Ovary (tissue), 10 donors: ENCODE measurements at places on chromosomes 2 and 18.
A peak's percentile ranks its signal among the peaks of the same experiment; 100 is the strongest.

- no peak for DNase-seq
Observed at GRCh38 chr18:39523281-39523680, 1957.7 kb upstream of the CELF4 start.

DNA sequence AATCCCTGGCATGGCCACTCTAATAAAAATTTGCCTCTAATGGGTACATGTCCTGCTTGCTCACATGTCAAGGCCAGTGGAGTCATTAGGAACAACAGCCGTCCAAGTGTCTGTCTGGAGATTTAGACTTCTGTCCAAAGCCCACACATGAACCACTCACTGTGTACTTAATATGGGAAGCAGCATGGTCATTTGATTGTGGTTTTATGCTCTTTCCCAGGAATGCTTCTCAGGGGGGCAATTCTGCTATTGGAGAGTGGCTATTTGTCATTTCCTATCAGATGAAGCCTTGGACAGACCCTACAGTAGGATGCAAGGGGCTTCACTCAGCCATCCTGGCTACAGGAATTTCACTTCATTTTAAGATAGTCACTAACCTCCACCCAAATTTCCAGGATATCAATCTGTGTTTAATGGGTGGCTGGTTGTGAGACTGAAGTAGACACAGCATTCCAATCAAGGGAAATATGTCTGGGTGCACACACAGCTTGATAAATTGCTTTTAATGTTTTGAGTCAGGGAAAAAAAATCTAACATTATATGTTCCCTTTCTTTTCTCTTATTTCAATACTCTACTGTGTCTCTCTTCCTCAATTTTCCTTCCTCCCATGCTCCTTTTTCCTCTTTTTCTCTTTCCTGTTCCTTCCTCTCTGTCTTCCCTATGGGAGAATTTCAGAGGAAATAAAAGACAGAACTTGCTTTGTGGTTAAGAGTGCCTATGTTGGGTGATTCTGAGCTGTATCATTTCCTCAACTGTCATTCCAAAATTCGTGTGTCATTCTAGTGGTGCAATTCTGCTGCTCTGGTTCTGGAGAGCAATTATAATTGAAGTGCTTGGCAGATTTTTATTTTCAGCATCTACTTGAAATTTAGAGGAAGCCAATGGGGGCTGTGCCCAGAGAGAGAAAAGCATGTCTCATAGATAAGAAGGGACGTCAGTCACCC, 320.1 kb downstream of the OSR1 start:
- DNase-seq: no peak

DNA sequence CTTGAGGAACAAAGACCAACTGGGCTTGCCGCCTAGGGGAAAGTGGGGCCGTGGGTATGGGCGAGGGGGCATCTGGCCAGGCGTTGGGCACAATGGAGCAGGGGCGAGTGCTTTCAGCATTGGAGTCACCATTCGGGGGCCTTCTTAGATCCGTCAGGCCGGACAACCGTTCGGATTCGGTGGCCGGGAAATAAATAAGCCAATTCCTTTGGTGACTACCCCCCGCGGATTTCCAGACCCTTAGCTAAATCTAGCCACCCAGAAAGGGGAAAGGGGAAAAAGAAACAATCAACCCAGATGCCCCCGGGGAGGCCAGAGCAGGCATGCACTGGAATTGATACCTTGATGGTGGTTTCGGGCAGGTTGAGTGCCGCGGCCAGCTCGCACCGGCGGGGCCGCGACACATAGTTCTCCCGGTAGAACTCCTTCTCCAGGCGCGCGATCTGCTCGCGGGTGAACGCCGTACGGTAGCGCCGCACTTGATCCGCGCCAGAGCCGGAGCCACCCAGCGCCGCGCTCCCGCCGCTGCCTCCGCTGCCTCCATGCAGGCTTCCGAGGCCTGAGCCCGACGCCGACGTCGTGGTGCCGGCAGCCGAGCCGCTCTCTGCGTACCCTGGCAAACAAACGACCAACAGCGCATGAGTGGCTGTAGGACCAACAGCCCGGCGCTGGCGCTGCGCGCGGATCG, 1.8 kb downstream of the EVX2 start:
- DNase-seq: no peak

DNA sequence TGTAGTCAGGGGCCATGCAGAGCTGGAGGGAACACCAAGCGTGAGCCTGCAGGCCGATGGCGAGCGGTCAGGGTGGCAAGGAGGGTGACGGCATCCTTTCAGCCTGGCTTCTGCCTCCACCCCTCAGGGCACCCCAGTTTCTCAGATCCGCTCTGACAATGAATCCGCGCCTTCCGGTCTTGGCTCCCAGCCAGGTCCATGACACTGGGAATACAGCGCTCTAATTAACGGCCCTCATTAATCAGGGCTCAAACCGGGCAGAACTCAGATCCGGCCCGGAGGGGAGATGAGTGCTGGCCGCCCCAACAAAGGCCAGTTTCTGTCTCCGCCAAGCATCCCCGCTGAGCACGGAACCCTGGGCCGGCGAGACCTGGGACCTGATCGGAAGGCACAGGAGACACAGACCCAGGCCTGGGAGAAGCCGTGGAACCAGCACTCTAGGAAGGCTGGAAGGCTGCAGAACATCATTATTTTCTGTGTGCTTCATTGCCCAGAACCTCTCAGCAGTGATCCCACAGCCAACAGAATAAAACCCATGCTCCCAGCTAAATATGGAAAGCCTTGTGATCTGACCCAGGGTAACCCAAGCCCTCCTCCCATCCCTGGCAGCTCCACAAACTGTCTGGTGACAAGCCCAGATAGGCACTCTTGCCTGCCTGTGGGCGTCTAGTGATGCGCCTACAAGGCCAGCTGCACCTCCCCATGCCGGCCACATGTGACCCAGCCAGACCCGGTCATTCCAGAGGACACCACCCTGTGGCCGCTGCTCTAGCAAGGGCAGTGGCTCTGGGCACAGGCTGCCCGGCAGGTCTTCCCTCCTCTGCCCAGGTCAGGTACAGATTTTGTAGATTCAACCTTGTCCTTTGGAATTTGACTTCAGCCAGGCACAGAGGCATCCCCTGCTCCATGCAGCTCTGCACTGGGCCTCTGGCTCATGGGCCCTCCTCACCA, 438.7 kb upstream of the MYT1L start:
- DNase-seq: no peak

DNA sequence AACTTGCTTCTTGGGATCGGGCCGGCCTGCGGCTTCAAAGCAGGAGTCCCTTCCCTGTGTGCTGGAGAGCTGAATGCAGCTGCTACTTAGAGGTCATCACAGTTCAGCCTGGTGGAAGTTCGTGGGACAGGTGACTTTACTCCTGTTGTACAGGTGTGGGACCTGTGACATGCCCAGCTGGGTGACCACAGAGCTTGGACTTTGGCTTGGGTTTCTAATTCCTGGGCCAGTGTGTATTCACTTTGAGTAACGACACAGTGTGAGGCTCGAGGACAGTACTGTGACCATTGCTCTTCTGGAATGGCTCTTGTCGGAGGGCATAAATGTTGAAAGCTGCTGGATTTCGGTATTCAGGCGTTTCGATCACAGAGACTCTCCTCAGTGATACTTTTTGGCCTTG, 114.5 kb downstream of the STPG4 start:
- DNase-seq: no peak

DNA sequence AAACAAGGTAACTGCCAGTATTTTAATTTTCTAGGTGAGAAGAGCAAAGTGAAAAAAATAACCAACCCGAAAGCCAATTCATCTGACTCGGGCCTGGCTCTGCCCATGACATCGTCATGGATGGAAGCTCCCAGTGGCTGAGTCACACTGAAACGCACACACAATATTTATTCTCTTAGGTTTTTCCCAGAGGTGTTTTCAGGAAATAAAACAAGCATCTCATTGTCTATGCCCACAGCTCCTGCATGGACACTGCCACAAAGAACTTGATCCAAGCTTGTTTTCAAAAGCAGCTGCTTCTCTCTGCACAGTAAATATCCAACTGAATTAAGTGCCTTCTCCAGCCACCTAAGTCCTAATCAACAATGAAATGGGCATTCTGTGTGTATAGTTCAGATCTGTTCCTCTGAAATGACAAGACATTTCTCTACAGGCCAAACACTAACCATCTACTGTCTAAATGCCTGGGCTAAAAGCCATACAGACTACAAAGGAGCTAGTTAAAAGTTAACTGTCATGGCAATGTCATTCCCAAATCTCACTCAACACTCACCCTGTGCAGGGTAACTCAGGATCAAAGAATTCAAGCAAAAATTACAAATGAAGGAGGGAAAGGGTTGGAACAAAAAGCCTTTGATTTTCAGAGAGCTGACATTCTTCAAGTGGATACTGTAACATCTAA, 62.9 kb downstream of the RPL31 start:
- no peak for DNase-seq

DNA sequence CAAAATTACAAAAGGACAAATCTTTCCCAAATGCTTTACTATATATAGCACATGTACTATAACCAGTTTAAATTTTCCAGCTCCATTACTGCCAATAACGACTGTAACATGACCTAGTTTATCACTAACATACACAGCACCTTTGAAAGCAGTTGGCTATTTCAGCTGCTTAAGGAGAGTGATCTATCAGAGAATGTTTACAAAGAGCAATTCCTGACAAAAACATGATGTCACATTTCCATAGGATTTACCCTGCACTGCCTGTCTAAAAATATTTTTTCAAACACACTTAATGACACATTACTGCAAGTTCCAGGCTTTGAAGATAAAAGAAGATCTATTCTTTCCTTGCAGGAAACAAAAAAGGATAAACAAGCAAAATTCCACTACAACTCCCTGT, 40.6 kb downstream of the ZNF516 start:
- DNase-seq: no peak

GRCh38 chr2:170227951-170228350, 50.0 kb downstream of the MYO3B start:
- no peak for DNase-seq

GRCh38 chr2:151922845-151923666, 94.8 kb upstream of the ARL5A start:
- no peak for DNase-seq

DNA sequence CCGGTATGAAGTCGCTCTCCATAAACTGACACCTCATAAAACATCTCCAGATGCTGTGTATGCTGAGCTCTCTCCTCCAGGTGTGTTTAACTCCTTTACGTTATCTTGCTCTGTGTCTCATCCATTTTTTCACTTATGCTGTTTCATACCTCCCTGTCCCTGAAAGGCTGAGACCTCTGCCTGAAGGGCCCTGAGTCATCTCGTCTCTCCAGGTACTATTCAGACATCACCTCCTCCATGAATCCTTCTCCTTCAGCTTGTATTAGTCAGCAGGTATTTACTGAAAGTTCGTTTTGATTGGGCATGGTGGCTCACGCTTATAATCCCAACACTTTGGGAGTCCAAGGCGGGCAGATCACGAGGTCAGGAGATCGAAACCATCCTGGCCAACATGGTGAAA, 244.5 kb upstream of the EPHA4 start:
- no peak for DNase-seq

- no peak for DNase-seq
Observed at GRCh38 chr2:140929849-140930248, 1201.0 kb downstream of the LRP1B start.

DNA sequence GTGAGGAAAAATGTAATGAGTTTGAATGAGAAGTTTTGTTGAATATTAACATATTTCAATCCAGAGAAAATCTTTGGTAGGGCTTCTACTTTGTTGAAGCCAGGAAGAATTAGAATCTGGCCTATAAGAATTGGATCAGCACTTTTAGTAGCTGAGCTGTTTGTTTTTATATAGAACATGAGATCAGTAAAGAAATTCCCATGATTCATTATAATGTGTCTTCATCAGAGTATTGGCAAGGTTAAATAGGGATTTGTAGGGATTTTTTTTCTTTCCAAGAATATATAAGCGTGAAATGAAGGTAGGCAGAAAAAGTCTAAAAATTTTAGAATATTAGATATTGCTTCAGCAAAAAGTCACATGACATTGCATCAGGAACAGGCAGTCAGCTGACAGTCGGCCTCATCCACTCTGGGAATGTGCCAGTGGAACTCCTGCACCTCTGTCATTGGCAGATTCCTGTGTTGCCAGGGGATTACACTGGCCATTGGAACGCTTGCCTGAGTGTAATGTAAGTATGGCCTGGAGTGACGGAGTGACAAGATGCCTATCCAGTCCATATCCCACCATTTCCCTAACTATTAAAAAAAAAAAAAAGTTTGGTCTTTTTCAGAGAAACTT, 60.6 kb downstream of the SERTAD2 start:
- DNase-seq: no peak

DNA sequence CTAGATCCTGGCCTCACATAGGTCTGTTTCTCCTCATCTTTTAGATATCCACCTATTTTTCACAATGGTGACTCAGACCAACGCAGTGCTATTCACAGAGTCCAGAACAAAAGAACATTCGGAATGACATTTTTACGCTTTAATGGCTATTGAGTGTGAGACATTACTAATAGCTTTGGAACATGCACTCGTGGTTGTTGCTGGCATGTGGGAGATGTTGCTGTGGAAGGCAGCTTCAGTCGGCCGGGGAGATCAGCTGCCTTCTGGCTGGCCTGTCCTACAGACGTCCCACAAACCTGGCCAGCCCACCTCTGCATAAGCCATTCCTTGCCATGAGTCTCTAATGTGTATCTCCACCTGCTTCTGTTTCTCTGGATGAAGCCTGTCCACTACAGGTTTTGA, 3.4 kb downstream of the MBP start:
- DNase-seq: no peak

GRCh38 chr2:229226382-229226781, 44.7 kb downstream of the PID1 start:
- DNase-seq: no peak

DNA sequence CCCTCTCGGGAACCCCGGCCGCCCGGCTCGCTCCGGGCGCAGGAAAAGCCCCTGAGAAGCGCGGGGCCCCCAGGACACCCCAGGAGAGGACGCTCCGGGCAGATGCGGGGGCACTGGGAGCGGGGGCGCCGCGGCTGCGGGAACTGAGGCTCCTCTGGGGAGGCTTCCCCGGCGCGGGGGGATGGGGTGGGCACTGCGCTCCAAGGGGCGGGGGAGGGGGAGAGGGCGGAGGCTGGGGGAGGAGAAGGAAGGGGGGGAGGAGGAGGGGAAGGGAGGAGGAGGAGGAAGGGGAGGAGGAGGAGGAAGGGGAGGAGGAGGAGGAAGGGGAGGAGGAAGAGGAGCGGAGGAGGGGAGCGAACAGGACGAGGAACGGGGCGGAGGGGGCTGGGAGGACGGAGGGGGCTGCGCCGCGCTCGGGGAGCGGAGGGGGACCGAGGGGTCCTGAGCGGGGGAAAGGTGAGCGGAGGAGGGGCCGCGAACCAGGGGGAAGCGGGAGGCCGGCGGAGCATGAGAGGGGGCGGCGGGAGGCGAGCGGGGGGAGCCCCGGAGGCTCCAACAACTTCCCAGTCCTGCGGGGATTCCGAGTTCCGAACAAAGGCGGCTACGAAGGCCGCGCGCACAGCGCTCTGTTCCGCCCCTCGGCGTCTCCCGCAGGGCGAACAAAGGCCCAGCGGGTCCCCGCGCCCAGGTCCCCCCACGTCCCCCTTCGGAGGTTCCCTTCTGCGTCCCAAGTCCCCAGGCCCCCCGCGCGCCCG, 742 bp downstream of the PXDN start:
- peak; percentile 57 for DNase-seq

- DNase-seq: no peak
Observed at GRCh38 chr2:76307495-76307894, 596.8 kb upstream of the GCFC2 start.

GRCh38 chr2:100619951-100620350, 57.2 kb downstream of the PDCL3 start:
- DNase-seq: no peak
